ENCODE measurements at places on chromosomes 16 and 17.
A peak's percentile ranks its signal among the peaks of the same experiment; 100 is the strongest.

DNA sequence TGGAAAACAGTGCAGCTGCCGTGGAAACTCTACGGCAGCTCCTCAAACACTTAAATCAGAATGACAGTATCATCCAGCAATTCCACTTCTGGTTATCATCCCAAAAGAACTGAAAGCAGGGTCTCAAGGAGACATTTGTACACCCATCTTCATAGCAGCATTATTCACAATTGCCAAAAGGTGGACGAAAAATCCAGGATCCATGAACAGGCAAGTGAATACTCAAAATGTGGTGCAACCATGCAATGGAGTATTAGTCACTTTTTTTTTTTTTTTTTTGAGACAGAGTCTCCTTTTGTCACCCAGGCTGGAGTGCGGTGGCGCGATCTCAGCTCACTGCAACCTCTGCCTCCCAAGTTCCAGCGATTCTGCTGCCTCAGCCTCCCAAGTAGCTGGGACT is 10.6 kb upstream of the AATK start:
- no peak for DNase-seq

- DNase-seq: peak; percentile 56
Observed at GRCh38 chr17:83155128-83156121, 76.0 kb downstream of the METRNL start.

DNA sequence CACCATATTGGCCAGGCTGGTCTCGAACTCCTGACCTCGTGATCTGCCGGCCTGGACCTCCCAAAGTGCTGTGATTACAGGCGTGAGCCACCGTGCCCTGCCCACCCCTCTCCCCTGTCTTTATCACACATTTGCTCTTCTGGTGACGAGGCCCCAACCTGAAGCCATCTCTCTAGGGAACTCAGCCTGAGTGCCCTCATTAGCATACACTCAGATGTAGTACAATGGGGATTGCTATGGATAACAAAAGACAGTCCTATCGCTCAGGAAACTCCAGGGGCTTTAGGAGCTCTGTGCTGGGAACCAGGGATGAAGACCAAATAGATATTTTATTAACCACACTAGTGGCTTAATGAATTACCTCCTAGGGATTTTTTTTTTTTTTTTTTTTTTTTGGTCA is 100.7 kb downstream of the MARF1 start:
- DNase-seq: no peak

DNA sequence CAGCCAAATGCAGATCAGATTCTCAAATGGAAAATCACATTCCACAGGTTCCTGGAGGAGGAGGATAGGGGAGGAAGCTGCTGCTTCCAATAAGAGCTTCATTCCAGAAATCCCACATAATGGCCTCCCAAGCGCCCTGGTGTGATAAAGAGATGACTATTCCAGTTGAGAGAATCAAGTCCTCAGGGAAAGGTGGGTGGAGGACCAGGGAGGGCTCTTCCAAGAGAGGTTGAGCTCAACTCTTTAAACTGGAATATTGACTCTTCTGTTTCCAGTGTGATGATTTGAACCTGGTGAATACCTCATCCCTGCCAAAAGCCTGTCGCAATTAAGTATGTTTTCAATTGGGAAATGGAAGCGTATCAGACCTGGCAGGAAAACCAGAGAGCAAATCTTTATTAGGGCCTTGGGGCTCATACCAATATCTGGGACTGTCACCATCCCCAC is 81.4 kb upstream of the DYNLRB2 start:
- DNase-seq: no peak

GRCh38 chr17:28372203-28372944 is 880 bp downstream of the SARM1 start:
- peak; percentile 68 for DNase-seq

- DNase-seq: no peak
Observed at GRCh38 chr17:78300962-78301820, 58.7 kb downstream of the SOCS3 start.

DNA sequence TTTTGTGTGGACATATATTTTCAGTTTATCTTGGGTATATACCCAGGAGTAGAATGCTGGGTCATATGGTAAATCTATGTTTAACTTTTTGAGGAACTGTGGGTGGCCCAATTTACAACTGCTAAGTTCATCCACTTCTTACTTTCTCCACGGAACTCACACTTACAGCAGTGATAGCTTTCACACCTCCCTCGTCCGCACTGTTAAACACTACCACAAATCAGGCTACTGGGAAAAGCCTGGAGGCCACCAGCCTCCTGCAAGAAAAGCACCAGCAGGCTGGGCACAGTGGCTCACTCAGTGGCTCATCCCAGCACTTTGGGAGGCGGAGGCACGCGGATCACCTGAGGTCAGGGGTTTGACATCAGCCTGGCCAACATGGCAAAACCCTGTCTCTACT is 14.7 kb upstream of the ZG16 start:
- no peak for DNase-seq

- no peak for DNase-seq
Observed at GRCh38 chr17:72661116-72661944, 431.2 kb downstream of the SLC39A11 start.

GRCh38 chr16:84922351-84923120 is 88.8 kb downstream of the ZDHHC7 start:
- DNase-seq: no peak

DNA sequence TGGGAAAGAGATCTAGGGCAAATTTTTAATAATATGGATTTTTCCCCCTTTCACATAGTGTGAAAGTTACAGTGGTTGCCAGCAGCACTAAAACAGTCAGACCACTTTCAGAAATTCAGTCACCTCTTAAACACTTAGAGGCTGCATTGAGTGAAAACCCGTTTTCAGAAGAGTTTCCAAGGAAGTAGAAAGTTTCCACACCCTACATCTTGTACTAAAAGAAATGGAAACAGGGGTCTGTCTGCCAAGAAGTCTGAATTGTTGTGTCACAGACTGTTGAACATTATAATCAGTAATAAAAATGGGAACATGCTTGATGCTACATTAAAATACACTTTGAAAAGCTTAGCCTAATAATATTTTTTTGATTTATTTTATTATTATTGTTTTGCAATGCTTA is 278.9 kb upstream of the KCNJ16 start:
- no peak for DNase-seq

DNA sequence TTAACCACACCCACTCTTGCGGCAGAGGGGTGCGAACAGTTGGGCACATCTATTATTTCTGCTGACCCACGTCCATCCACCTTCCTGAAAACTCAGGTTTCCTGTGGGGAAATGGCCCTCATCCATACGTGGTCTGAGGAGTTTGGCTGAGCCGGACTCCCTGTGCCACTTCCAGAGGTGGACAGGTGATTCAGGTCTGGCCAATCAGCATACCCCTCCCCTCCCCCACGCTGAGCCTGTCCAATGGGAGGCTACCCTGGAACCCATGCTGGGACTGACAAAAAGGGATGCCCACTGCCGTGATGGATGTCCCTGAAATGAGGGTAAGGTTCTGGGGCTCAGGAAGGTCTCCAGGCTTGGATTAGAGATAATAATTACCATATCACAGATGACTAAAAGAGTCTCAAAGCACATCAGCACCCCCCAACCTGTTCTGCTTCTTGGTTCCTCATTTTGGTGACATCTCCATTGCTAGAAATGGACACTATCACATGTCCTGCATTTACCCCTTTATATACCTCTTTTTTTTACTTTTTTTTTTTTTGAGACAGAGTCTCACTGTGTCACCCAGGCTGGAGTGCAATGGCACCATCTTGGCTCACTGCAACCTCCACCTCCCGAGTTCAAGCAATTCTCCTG is 5.3 kb upstream of the MAPK7 start:
- DNase-seq: peak; percentile 42

GRCh38 chr16:49461517-49461951 is 87.9 kb downstream of the C16orf78 start:
- DNase-seq: peak; percentile 48

Measured in activated effector memory CD4-positive, alpha-beta T cell treated with anti-CD3 and anti-CD28 coated beads, Interleukin-2, amount 50 U/mL, for 16 hours (primary cell).